ENCODE measurements at places on chromosomes 1 and 21.

GRCh38 chr1:41733725-41734124 is 185.0 kb downstream of the HIVEP3 start:
- DNase-seq: no peak

DNA sequence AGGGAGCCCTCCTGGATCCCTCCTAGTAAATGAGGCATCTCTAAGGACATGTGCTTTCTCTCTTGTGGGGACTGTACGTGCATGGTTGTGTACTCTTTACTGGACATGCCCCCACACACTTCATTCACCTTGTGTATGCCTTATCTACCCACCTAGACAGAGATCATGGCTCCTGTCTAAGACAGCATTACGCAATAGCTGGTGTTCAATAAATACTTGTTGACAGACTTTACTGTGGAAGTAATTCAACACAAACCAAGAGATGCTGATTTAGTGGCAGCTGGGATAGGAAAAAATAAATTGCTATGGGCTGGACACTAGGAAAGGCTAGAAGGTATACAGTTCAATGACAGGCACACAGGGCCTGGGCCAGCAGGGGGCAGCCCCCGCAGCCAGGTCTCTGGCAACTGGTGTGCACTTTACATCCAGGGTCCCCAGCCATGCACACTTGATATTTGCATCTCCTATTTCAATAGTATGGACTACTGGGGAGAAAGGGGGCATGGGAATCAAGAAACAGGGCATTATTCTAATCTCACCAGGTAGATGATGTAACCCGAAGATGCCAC is 24.2 kb downstream of the TRABD2B start:
- no peak for DNase-seq

GRCh38 chr1:15027515-15027986 is 126.0 kb upstream of the TMEM51 start:
- DNase-seq: peak; percentile 14

DNA sequence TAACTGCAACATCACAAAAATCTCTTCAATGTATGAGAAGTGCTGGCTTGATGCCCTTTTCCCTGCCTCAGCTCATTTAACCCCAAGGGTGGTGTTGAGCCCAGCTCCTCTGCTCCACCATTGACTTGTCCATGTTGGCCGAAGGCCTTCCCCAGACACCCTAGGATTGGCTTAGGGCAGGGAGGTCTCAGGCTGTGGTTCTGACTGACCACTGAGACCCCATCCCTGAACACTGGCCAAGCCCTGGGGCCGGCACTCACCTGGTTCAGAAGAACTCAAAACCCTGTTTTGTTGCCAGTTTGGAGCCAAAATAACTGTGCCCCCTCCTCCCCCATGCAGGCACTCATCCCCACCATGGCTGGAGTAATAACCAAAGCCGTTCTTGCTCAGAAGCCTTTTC is 38.6 kb downstream of the NENF start:
- DNase-seq: no peak

DNA sequence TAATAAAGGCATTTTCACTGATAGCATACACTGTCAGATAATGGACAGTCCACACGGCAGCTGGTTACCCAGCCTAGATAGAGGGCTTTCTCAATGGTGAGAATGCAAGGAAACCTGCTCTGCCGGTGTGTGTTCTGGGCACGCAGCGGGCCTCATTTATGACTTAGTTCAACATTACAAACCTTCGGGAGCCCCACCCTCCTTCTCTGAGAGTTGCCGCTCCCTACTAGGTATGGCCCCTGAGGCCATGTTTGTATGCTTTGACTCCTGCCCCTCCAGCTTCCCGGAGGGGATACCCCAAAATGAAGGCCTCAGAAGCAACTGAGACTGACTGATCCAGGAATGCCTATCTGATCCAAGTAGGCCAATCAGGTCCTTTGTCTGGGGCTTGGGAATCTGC is 17.2 kb upstream of the FABP3 start:
- DNase-seq: no peak

- no peak for DNase-seq
Observed at GRCh38 chr1:229138058-229138457, 132.9 kb upstream of the RAB4A start.

DNA sequence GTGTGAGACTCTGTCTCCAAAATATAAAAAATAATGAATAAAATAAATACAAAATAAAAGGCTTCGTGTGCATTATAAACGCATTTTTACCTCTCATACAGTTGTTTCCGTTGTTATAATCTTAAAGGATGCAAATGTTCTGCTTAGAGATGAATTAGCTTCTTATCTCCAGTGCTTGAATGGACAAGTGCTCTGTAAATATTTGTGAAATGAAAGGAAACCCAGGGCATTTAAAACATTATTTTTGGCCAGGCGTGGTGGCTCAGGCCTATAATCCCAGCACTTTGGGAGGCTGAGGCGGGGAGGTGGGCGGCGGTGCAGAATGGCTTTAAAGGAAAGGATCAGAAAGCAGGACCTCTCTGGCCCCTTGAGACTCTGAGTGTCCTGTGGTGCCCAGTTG is 94.5 kb downstream of the HUNK start:
- no peak for DNase-seq

- no peak for DNase-seq
Observed at GRCh38 chr1:242147096-242147976, 148.4 kb upstream of the MAP1LC3C start.

DNA sequence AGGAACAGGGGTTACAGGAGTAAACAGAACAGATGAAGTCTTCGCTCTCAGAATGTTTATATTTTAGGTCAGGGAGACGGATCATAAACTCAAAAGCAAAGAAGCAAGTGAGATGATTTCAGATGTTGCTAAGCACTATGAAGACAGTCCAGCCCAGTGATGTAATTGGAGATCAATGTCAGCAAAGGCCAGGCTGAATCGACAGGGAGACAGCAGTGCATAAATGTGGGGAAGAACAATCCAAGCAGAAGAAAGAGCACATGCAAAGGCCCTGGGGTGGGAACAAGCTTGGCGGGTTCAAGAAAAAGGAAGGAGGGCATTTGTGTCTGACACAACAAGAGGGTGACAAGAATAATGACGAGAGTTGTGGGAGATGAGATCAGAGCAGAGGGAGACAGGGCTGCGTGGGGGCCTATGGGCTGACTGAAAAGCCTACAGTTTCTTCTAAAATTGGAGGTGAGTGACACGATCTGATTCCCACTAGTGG is 47.0 kb downstream of the TAS1R2 start:
- DNase-seq: no peak

DNA sequence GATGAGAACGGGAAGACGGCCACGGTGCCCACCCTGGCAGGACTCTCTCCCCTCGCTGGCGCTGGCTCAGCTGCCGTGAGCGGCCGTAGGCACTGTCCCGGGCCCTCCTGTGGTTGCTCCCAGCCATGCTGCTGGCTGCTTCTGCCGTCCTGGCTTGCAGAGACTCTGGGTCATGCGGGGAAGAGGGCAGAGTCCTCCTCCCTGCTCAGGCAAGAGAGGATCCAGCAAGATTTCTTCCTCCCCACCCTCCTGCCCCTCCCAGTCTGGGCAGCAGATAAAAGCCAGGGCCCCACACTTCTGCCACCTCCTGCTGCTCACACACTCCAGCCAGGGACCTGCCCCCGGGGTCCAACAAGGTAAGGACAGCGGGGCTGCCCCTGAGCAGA is 60.1 kb downstream of the AGPAT3 start:
- DNase-seq: no peak

DNA sequence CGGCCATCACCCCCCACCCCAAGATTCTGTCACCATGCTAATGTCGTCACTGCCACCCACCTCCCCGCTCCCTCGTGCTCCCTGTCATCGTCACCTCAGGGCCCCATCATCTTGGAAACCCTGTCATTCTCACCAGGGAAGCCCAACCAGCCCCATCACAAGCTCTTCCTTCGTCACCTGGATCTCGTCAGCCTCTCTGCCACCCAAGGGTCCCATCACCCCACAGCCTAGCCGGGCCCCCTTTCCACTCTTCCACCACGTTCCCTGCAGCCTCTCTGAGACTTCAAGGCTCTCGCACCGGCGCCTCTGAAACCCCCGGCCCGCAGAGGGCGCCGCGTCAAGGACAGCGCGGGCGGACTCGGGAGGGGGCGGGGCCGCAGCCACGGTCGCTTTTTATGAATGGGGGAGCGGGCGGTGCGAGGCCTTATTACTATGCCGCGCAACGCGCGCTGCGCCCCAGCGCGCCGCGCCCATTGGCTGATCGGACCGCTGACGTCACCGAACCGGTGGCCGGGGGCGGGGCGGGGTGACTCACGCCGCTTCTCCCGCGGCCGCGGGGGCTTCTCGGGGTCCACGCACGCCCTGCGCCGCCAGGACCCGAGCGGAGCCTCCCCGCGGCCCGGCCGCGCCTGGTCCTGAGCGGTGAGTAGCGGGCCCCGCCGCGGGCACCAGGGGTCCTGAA is at the start of gene GPR3:
TSS of gene GPR3 (plus strand) at position 527 of the 682 bp plus-strand sequence. CDS start 1,177 bp downstream, outside the sequence.
- peak; percentile 86 for DNase-seq

DNA sequence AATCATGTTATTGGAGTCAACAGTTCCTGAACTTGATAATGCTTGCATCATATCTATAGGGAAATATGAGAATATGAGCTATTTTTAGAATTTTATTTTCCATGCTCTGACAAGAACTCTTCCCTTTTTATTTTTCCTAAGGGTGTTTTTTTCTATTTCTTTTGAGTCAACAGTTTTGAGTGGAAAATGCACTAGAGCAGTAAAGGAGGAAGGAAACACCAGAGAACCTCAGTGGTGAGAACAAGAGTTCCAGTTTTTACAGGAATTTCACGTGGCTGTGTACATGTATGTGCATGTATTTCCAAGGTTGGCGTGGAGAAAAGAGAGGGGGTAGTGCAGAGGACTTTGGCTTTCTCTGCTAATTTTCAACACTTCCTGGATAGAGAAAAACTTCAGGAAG is 63.6 kb upstream of the TNFSF18 start:
- DNase-seq: no peak

GRCh38 chr1:17874231-17874630 is 119.1 kb downstream of the ACTL8 start:
- DNase-seq: no peak

DNA sequence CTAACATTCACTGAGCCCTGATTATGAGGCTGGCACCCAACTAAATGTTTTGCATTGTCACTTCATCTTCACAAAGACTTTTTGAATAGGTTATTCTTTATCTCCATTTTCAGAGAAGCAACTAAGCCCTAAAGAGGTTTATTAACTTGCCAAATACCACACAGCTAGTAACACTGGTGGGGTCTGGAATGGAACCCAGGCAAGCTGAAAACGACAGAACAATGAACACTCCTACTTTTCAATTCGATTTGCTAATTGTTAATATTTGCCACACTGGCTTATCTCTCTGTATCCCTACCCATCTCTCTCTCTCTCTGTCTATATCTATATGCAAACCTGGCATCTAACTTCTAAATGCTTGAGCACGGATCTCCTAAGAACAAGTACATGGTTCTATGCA is 40.6 kb downstream of the MRPL39 start:
- DNase-seq: no peak

- peak; percentile 42 for DNase-seq
Observed at GRCh38 chr1:117758444-117759316, 152.8 kb downstream of the TENT5C start.

DNA sequence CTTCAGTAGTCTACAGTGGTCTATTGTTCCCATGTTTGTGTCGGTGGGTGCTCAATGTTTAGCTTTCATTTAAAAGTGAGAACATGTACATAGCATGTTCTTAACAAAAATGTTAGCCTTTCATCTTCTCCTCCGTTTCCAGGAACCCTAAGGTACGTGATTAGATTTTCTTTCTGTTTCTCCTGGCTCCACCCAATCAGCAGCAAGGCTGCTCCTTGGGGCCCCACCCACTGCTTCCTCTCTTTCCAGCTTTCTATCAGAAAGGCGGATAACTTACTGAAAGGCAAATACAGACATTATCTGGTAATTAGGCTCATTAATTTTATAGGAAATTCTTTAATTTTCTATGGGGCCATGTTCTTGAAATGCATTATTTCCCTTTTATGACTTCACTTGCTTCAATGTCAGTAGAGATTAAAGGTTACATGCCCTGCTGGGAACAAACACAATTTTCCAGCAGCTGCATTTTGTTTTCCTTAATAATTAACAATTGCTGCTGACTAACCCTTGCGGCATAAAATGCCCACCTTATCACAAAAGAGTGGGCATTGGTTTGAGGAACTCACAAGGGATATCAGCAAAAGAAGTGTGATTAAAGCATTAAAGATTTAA is 324.9 kb upstream of the SNX7 start:
- DNase-seq: no peak

GRCh38 chr1:205229399-205229871 is 1.7 kb downstream of the TMCC2 start:
- DNase-seq: peak; percentile 37

- DNase-seq: no peak
Observed at GRCh38 chr1:161241682-161242081, 3.7 kb upstream of the NR1I3 start.

DNA sequence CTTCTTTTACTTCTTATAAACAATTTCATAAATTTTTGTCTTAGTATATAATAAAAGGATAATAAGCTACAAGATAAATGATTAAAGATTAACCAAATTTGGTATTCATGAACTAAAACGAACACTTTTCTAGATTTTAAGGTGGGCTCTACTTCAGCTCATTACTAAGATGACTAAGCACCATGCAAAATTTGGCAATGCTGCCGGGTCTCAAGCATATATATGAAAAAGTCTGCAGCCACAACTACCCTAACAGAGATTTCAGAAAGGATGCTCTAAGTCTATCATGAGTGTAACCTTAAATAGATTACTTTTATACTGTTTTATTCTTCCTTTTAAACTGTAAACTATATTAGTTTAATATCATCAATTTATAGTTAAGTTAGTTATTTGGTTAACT is 47.8 kb downstream of the BRWD1 start:
- DNase-seq: no peak

- DNase-seq: peak; percentile 12
Observed at GRCh38 chr1:111754984-111755330, 744 bp upstream of the DDX20 start.

DNA sequence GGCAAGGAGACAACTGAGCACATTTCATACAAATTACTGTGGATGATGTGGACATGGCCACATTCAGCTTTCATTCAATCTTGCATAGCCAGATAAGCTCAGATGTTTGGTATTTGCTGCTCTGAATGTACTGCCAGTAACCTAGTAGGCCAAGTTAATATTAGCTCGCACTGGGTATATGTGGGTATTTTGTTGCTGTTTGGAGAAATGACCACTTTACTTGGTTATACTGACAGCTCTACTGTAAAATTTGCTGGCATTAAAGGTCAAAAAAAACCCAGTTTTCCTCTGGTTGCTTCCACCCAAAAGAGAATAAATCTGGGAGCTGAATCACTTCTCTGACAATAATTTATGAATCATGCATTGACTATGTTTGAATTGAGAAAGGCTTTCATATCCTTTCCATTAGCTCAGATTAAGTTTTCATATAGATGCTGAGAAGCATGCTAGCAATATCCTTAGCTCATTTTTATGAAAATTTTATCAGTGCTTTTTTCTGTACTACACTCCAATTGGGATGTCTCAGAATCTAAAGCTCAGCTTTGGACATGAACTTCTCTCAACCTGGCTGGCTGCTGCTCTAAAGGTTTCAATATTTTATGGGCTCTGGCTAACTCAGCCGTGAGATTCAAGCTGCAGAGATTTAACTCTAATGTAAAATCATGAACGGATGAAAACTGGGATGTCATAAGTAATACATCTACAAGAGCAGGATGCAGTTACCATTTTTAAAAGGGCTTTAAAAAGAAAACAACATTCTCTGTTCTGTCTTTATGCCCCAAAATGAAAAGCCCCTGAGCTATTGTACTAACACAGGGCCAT is 330.0 kb downstream of the BARHL2 start:
- no peak for DNase-seq

- no peak for DNase-seq
Observed at GRCh38 chr1:243723458-243724043, 126.5 kb downstream of the AKT3 start.

Data from stimulated activated CD4-positive, alpha-beta T cell treated with anti-CD3 and anti-CD28 coated beads, Interleukin-15, amount 100 ng/mL, for 1 hour (primary cell).